T-cell (primary cell): ENCODE measurements at places on chromosomes 12 and 14.

GRCh38 chr12:94725375-94726168 is 75.2 kb upstream of the TMCC3 start:
- no peak for DNase-seq

DNA sequence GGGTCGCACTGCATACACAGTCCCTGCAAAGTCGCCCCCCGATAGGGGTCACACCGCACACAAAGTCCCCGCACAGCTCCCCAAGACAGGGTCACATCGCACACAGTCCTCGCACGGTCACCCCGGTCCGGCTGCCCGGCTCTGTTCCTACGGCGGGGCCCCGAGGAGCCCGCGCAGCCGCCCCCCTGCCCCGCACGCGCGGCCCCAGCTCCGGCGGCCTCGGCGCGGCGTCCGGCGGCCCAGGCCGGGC is 300 bp downstream of the SSH1 start:
- DNase-seq: no peak

- DNase-seq: no peak
These were observed 8.0 kb upstream of the ACTR10 start for GRCh38 chr14:58191763-58192601.

DNA sequence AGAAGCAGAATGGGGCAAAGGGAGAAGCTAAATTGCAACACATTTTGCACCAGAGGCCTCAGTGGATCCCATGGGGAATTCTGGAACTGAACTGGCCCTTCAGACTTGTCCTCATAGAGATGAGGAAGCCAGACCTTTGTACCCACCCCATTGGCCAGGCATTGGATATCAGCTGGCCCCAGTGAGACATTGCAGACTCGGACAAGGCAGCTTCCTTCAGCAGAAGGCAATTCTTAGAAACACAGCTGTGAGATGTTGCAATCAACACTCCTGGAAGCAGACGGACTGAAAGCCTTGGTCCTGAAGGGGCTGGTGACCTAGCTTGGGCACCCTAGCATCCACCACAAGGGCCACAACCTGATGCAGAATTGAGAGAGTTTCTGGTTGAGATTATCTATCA is 218.1 kb downstream of the MSRB3 start:
- DNase-seq: no peak

GRCh38 chr14:102272392-102272791 is 32.6 kb downstream of the MOK start:
- DNase-seq: no peak

DNA sequence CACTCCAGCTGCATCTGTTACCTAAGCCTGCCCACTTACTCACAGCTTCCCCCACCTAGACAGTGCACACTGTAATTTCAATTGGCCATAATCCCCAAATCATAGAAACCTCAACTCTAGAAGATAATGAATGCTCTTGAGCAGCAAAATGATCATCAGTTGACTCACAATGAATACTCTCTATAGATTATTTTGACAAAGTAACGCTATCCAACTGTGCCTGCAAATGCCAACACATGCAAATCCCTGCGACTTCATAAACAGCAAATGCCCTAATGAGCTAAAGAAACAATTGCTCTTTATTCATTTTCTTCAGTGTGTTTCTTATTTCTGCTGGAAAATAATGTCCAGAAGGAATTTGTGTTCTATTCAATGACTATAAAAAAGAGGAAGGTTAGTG is 319.5 kb downstream of the PAWR start:
- no peak for DNase-seq

- DNase-seq: no peak
These were observed 2.8 kb downstream of the FOXG1 start for GRCh38 chr14:28769276-28769880.

DNA sequence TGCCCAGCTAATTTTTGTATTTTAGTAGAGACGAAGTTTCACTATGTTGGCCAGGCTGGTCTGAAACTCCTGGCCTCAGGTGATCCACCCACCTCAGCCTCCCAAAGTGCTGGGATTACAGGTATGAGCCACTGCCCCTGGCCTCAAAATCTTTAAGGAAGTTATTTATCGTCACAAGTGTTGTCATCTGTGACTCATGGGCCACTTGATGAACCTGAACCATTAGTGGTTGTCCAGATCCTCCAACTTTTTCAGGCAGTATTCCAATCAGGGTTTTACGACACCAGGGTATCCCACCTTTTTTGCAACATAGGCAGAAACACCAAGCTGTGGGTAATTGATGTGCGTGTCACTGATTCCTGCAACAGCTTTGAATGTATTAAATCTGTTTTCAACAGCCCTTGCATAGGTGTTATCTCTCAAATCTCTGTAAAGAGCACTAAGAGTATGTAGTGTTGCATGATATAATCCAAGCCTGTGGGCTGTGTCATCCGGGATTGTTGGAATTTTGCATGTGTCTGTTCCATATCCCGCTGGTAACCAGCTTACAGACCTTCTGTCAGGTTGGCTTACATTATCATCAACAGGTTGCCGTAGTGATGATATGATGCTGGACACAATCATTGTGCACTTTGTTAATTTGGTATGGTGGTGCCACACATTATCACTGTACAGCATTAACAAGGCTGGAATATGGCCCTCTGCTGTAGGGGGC is 79.3 kb upstream of the SCN8A start:
- DNase-seq: no peak

DNA sequence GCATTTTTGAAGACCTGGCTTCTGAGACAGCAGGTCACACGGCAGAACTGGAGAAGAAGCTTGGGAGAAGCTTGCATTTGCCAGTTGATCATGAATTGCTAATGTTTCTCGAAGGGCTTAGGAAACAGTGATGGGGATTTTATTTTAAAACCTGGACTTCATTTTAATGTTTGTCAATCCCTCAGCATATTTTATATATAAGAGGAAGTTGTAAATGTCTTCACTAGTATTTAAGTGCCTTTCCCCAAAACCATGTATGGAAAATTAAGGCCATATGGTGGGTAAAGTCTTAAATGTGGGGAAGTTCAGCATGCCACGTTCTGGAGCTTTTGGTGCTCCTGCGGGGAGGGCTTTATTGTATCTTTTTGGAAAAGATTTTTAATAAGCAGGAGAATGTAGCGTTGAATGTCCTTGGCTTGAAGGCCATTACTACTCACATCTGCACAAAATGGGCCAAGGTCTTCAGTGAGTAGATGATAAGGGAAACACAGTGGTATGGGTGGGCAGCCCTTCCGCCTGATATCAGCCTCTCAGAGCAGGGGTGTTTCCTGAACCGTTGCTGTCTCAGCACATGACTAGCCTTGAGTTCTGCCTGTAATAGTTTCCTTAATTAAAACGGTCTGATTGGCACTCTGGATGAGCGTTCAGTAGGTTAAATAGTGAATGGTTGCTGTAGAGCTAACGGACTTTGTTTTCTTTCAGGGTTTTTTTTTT is 511.4 kb downstream of the PCNX1 start:
- DNase-seq: no peak

GRCh38 chr14:80455031-80455430 is 243.7 kb upstream of the DIO2 start:
- no peak for DNase-seq

DNA sequence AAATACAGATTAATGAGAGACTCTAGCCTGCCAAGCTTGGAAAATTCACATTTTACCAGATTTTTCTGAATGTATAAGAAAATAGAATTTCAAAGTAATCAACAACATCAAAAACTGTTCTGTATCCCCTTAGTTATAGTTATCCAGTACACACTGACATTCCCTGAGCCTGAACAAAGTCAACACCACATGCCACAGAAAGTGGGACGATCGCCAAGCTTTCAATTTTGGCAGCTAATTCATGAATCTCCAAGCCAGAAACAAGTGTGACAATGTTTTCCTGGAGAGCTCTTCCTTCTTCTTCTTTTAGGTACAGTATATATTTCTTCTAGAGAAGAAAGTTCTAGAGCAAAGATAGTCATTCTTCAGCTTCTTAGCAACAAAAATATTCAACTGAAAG is 290.2 kb downstream of the PRKD1 start:
- no peak for DNase-seq

GRCh38 chr14:45970621-45971020 is 681.0 kb downstream of the RPL10L start:
- no peak for DNase-seq

- no peak for DNase-seq
These were observed 54.7 kb downstream of the PPM1A start for GRCh38 chr14:60303745-60304144.

- DNase-seq: no peak
These were observed 3.7 kb upstream of the SLC35F4 start for GRCh38 chr14:57869617-57870016.

GRCh38 chr12:20212658-20213555 is 155.4 kb upstream of the PDE3A start:
- DNase-seq: no peak

DNA sequence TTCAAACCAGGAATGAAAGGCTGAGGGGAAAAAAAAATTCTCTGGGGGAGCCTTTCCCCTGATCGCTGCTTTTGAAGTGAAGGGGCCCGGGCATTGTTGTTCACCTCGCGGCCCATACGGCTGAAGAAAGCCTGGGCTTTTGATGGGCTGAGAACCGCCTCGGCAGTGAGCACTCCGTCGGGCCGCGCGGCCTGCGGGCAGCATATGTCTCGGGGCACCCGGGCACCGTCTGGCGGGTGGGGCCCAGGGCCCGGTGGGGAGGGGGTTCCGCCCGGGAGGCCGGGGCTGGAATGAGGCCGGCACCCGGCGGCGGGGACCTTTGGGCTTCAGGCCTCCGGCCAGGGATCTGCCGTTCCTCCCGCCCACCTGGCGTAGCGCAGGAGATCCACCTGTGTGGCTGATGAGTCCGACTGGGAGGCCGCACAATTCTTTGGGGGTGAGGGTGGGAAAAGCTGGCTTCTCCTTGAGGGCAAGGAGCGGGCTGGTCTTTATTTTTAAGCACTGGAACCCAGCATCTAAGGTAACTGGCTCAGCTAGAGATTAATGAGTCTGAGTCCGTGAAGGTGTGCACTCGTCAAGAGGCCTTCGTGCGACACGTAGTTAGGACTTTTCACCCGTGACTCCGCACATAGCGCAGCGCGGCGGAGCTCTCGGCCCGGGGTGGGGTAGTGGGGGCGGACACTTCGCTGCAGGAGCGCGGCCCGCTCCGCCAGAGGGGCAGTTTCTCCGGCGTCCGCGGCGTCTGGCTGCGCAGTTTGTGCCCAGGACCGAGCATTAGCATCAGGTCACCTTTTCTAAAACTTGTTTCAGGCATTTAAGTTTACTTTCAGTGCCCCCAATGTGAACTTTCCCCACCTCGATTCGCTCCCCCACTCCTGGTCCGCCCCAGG is 10.6 kb downstream of the FOXA1 start:
- no peak for DNase-seq

GRCh38 chr14:56331592-56332216 is 213.5 kb downstream of the PELI2 start:
- DNase-seq: no peak

- no peak for DNase-seq
These were observed 1.4 kb upstream of the RNASE10 start for GRCh38 chr14:20503898-20504297.

DNA sequence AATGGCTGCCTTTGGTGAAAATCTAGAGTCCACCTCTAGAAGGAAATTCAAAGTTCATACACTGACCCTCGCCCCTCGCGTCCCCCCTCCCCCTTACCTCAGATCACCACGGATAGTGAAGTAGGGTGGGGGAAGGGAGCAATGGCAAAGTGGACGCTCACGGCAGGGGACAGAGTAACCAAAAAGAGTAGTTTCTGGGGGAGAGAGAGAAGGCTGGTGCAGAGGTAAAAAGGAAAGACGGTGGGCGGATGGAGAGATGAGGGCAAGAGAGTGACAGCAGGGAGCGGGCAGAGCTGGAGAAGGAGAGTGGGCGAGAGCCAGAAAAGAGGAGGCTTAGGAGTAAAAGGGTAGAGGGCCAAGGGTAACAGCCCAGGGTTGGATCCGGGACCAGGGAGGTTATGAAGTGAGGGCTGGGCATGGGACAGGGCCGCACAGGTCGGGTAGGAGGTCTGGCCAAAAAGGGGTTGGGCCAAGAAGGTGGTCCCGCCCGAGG is 423 bp downstream of the ALDH6A1 start:
- DNase-seq: no peak

- no peak for DNase-seq
These were observed 92.8 kb upstream of the FLRT2 start for GRCh38 chr14:85437148-85437547.

GRCh38 chr12:131264635-131265034 is 310.9 kb downstream of the ADGRD1 start:
- no peak for DNase-seq

DNA sequence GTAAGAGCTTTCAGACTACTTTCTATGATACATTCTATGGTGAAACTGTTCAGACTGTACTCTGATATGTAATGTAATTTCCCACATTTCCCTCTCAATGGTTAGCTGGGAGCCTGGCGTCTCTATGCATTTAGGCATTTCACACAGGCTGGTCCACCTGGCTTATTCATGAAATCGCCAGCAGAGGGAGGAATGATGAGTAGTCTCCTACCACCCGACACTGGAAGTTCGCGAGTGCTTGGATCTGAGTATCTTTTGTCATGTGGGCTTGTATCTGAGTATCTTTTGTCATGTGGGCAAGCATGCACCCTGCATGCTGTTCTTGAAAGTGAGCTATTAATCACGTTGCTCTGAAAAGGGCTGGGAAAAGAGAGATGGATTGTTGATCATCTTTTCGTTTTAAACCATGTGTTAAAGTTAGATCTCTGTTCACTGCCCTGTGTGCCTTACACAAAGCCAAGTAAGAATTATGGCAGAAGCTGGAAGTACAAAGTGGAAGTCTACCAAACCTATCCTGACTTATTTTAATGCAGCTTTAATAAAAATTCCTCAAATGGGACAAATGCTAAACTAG is 235.0 kb downstream of the ATP23 start:
- DNase-seq: no peak

GRCh38 chr12:45435945-45436710 is 220.2 kb downstream of the ANO6 start:
- DNase-seq: no peak

DNA sequence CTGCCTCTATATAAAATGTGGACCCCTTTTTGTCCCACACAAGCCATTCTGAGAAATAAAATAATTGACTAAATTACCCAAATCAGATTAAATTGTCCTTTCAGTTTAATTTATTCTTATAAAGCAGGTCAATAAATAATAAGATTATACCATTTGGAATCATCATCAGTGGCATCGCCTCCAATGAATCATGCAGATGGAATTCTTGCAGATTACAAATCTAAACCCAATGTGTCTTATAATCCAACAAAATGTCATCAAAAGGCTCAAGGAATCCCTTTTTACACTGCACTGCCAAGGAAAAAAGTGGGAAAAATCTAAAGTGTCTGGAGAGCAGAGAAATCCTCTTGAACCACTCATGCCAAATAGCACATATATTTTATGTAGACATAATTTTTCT is 138.2 kb upstream of the TSPAN8 start:
- DNase-seq: no peak

GRCh38 chr12:2239381-2239871 is 186.6 kb downstream of the CACNA1C start:
- no peak for DNase-seq

- no peak for DNase-seq
These were observed 19.5 kb upstream of the FZD10 start for GRCh38 chr12:130142736-130143135.

GRCh38 chr12:106282457-106283097 is 20.0 kb upstream of the TCP11L2 start:
- DNase-seq: peak; percentile 34

DNA sequence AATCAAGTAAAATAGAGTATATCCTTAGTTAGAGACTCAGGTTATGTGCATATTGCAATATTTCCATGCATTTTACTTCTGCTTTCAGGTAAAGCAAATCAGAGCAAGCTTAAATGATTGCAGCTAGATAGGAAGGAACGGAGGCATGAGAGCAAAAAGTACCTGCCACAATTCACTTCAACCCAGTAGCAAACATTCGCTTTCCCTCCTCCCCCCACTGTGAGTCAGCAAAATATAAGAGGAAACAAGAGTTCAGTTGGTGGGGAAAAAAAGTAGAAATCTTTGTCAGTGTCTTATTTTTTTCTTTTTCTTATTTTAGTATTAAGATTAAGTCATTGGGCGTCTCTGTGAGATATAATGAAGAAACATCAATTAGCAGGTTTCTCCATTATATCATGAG is 475.4 kb downstream of the NPAS3 start:
- no peak for DNase-seq
